H54 (cell line): ENCODE measurements at places on chromosomes 1 and 21.

GRCh38 chr1:152029144-152029928, 7.5 kb downstream of the S100A11 start:
- DNase-seq: no peak

DNA sequence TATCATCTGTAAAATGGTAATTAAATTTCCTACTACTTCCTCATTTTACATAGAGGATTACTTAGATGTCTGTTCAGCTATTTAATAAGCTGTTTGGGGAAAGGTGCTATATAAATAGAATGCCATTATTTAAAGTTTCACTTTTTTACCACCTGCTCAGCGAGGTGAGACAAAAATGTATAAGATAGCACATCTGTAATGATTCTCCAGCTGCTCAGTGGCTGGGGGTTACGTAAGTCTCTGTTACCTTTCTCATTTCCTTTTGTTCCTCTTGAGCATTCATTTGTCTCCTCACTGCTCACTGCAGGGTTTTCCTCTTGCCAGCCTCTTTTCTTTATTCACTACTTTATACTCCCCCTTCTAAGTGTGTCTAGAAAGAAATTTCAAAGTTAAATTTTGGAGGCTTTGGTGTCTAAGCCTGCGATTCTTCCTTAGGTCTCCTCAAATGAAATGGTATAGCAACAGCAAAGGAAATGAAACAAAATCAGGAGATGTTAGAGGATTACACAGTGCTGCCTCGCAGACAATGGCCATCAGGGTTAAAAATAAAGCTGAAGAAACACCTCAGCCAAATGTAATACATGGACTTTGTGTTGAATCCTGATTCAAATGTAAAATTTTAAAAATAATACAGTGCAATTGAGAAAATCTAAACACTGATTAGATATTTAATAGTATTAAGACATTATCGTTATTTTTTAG, 6.8 kb downstream of the RGS8 start:
- no peak for DNase-seq

DNA sequence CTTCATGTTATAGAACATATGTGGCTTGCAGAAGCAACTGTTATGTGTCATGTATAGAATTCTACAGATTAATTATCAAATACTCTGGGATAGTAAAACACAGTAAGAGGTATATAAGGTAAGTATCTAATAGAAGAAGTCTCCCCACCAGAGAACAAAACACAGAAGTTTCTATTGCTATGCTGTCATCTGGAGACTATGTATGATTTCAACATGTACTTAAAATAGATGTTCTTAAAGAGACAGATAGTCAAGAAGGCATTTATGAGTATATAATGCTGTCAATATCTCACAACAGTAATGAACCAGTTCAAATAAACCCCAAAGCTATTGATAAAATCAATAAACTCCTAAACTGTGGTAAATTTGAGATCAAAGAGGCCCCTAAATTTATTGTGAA, 8.1 kb upstream of the ADCY10 start:
- DNase-seq: no peak

- no peak for DNase-seq
Observed at GRCh38 chr1:15220024-15220392, 27.0 kb upstream of the FHAD1 start.

DNA sequence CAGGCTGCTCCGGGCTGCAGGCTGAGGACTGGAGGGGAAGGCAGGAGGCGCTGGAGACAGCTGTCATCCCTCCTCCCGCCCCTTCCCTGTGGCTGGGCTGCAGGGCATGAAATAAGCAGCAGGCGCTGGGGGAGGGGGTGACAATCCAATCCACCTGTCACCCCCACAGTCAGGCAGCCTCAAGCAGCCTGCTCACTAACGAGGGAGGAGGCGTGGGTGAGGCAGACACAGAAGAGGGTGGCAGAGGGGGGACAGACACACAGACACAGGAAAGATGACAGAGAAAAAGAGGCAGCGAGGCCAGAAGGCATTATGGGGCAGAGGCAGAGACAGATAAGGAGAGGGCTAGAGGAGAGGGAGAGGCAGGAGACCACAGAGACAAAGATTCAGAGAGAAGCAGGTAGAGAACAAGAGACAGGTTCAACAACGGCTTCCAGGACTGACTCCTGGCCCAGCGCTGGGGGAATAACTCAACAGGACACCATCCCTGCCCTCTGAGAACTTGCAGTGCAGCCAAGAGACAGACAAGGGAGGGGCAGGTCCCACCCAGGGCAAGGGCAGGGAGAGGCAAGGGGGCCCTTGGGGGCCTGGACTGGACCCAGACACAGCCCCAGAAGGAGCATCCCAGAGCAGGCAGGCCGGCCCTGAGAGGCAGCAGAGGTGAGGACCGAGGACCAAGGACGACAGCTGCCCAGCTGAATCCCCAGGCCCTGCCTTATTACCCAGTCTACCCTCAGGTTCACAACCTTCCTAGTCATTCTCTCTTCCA, 11.2 kb downstream of the MEF2D start:
- no peak for DNase-seq

DNA sequence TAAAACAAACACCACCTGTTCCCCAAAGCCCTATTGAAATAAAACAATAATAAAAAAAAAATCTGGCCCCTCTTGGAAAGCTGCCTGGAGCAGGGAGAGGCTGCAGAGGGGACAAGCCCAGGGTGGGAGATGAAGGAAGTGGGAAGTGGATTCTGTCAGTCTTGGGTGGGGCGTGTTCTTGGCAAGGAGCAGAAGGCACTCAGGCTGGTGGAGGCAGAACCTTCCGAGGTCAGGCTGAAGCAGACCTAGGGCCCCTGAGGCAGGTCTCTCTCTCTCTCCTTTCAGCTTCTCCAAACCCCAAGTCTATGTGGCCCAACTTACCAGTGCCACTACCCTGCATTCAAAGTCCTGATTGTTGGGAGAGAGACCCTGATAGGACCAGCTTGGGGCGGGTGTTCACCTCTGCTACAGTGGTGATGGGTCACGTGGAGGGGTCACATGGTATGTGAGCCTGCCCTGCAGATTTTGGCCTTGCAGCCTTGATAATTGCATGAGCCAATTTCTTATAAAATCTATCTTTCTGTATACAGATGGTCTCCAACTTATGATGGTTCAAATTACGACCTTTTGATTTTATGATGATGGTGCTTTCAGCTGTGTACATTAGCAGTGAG, 145.4 kb upstream of the C1orf174 start:
- DNase-seq: no peak

DNA sequence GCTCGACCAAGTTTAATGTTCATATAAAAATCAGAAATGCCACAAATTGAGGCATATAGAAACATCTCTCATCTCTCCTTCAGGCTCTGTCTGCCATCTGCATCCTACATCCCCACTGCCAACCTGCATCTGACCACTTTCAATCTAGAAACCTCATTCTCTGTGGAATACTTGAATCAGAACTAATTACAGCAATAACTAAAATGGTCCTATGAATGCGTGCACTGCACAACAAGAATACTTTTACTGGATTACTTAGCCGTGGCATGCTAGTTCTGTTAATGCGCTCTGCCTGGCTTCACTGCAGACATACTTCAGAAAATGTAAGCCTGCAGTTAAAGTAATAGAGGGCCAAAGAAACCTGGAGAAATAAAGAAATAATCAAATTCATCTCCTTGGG, 89.8 kb upstream of the NR5A2 start:
- DNase-seq: no peak

GRCh38 chr1:119006406-119007279, 18.5 kb upstream of the TBX15 start:
- DNase-seq: no peak

DNA sequence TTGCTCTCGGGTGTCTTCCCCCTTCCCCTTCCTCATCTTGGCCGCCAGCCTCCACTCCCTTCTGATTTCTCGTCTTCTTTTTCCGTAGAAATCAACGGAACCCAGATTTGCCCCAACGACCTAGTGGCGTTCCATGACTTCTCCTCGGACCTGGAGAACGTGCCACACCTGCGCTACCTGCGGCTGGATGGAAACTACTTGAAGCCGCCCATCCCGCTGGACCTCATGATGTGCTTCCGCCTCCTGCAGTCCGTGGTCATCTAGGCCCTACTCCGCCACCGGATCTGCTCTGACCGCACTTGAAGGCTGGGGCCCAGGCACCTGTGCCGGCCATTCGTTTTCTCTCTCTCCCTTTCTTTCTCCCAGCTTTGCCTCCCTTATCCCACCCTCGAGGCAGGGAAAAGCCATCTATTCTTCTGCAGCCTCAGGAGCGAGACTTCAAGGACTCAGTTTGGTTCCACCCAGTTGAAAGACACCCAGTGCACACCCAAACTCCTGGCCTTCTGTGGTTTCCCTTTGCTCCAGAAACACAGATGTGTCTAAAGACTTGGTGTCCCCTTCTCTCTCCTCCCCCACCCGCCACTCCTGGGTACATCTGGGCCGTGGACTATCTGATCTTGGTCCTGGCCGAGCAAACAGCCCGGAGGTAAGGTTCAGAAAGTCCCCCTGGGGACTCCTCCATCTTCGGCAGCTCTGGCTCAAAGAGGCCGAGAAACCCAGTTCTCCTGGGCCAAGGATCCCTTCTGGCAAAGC, 7.2 kb upstream of the OPTC start:
- no peak for DNase-seq

DNA sequence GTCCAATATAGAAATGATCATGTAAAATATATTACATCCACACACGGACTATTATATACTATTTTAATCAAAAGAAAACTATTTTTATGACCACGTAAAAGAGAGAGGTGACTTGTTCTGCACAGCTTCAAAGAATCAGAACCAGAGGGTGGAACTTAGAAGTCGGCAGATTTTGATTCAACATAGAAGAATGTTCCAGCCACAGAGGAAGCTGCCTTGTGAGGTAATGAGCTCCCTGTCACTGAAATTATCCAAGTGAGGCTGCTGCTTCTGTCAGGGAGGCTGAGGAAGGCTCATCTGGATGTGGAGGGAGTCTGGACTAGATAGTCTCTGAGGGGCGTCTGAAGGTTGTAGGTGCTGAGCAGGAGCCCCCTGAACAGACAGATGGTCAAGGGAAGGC, 2.7 kb downstream of the PLEKHA6 start:
- DNase-seq: no peak

GRCh38 chr21:43608225-43608624, 51.1 kb downstream of the HSF2BP start:
- no peak for DNase-seq

DNA sequence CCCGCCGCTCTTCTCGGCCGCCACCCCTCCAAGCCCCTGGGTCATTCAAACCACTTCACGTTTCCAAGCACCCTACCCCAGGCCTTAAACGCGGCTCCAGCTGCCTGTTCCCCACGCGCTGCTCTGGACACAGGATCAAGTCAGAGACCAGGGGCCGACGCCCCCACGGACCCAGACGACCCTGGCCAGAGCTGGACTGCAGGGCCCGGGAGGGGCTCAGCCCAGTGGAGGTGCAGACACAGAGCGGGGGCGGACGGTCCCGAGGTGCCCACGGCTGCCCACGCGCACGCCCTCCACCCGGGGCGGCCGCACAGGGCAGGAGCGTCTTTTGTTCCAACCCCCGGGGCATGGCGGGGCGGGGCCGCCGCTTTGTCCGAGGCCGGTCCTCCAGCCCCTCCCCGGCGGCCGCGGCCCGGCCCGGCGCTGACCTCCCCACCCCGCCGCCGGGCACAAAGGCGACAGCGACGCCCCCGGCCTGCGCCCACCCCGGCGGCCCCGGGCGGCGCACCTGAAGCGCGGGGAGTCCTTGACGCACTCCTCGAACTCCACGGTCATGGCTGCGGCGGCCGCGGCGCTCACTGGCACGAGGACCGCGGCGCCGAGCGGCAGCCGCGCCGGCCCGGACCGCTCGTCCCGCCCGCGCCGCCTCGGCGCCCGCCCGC, 338 bp downstream of the ACAP3 start:
- DNase-seq: no peak

- no peak for DNase-seq
Observed at GRCh38 chr1:192941722-192942411, 117.3 kb downstream of the UCHL5 start.

- DNase-seq: no peak
Observed at GRCh38 chr1:183179033-183179432, 7.0 kb upstream of the LAMC2 start.

DNA sequence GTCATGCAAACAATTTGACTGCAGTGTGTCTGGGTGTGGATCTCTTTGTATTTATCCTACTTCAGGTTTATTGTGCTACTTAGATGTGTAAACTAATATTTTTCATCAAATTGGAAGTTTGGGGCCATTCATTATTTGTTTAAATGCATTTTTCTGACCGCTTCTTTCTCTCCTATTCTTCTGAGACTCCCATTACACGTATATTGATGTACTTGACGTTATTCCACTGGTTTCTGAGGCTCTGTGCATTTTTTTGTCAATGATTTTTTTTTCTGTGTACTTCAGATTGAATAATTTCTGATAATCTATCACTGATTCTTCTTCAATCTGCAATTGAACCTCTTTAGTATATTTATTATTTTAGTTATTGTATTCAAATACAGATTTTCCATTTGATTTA, 276.8 kb downstream of the RYR2 start:
- DNase-seq: no peak

DNA sequence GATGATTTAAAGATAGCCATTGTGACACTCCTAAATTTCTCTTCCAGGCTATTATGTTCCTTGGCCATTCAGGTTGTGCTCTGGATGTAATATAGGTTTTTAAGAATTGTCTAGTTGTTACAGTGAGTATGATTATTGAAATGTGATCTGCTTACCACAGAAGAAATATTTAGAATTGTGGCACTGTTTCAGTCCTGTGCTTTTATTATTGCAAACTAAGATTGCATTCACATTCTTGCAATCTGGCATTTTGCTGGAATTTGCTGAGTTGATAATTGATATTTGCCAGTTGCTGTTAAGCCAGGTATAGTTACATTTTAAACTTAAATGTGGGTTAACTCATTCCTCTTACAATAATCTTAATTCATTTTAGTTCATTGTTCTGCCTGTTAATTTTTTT, 22.3 kb downstream of the EXO1 start:
- no peak for DNase-seq

GRCh38 chr1:110485725-110486124, 33.2 kb downstream of the KCNA10 start:
- no peak for DNase-seq

DNA sequence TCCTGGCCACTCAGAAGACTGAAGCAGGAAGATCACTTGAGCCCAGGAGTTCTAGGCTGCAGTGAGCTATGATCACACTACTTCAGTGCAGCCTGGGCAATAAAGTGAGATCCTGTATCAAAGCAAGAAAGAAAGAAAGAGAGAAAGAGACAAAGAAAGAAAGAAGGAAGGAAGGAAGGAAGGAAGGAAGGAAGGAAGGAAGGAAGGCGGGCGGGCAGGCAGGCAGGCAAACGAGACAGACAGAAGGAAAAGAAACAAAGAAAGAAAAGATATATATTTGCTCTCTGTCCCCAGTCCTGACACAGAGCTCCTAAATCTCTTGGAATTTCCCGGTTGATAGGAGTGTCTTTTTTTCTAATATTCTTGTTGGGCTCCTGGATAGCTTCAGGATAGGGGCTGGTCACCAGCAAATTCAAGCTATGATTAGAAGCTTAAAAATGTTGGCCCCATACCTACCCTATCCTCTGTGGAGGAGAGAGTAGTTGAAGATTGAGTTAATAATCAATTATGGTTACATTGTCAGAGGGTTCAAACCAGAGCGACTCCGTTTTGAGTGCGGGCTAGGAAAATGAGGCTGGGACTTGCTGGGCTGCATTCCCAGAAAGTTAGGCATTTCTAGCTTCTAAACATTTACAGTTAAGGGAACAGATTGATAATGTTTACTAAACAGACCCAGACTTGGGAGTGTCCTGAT, 3.3 kb upstream of the MIGA1 start:
- DNase-seq: no peak
